Fibroblast of upper back skin (primary cell): ENCODE measurements at places on chromosomes 1 and 21.

GRCh38 chr1:107963601-107964335, 1.2 kb downstream of the VAV3 start:
- DNase-seq = peak; percentile 14

DNA sequence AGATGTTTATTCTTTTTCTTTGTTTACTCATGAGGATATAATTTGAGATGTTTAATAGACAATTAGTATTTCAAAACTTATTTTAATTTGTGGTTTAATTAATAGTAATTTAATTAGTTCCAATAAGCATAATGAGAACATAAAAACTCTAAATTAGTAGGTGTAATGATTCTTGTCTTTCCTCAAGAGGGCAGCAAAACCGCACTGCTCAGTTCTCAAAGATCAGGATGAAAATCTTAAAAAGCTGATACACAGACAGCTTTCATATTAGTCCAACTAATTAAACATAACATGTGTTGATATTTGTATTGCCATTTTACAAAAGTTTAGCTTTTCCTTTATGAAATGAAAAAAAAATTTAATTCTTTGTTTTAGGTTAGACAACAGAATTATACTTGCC, 106.7 kb upstream of the C21orf91 start:
- DNase-seq = peak; percentile 10

GRCh38 chr21:28537371-28538079, 455.2 kb downstream of the LTN1 start:
- DNase-seq = peak; percentile 99

DNA sequence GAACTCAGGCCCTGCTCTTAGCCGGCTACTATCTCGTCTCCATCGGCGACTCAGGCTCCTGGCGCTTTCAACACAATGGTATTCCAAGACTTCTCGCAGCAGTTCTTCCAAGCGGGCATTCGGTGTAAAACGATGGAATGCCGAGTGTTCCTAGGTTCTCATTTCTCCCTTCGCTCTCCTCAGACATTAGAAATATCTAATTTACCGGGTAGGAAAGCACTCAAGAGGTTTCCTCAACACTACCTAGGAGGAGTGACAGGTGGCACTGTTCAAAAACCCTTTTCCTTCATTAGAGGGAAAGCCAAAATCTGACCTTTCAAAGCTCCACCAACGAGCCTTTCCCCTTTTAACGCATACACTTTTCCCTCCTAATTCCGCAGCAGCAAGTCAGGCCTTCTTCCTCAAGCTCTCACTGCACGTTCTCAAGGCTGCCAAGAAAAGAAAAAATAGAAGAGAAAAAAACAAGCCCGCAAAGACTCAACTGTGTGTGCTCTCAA, 601 bp downstream of the UBE2G2 start:
- DNase-seq = no peak

DNA sequence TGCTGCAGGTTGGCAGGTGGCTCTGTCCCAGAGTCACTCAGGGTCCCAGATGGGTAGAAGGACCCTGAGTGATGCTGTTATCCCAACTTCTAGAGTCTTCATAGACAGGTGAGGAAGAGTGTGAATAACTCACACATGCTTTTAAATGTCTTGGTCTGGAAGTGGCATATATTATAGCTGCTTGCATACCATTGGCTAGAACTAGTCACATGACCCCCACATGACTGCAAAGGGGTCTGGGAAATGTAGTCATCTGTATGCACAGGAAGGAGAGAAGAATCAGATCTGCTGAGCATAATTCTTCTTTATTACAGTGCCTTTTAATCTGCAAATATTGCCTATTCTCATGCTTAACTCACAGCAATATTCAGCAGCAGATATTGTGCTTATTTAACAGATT, 28.2 kb upstream of the KLHDC7A start:
- no peak for DNase-seq
